CD4-positive, alpha-beta T cell treated with Interferon alpha-2 for 1 hour (primary cell): ENCODE measurements at places on chromosomes 1 and 21.

- peak; percentile 93 for DNase-seq
These were observed 767 bp upstream of the IRF2BP2 start for GRCh38 chr1:234610666-234611224.

- DNase-seq, result no peak
These were observed 11.6 kb downstream of the PLA2G2A start for GRCh38 chr1:19967808-19968207.

- DNase-seq, result peak; percentile 39
These were observed 26.1 kb downstream of the CACNA1S start for GRCh38 chr1:201085902-201086735.

DNA sequence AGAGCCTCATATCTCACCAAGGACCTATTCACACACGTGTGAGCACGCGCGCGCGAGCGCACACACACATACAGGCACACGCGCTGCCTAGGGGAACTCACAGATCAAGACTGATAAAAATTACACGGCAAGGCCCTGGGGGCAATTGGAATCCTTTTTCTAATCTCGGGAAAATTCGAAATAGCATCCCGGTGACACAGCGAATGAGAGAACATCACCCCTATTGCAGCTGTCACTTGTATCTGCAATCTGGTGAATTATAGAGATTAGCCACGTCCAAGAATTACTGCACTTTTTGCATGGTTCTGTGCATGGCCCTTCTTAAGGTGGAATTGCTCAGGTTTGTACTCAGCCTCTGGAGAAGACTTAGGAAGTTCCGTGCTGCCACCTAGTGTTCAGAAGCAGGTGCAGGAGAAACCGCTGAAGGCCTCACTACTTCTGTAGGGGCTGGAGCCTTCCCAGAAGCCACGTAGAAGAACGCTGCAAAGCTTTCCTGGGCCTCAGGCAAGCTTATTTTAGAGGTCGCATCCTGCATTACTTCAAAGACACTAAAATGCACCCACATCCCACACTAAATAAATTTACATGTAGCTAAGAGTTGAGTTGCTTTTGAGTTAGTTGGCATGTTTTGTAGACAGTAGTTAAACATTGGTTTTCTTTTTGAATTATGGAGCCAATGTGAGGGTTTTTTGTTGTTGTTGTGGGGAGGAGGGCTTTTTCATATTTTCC is 229.2 kb upstream of the CAMK1G start:
- peak; percentile 42 for DNase-seq

- no peak for DNase-seq
These were observed 234.1 kb downstream of the SDCCAG8 start for GRCh38 chr1:243489681-243490546.

DNA sequence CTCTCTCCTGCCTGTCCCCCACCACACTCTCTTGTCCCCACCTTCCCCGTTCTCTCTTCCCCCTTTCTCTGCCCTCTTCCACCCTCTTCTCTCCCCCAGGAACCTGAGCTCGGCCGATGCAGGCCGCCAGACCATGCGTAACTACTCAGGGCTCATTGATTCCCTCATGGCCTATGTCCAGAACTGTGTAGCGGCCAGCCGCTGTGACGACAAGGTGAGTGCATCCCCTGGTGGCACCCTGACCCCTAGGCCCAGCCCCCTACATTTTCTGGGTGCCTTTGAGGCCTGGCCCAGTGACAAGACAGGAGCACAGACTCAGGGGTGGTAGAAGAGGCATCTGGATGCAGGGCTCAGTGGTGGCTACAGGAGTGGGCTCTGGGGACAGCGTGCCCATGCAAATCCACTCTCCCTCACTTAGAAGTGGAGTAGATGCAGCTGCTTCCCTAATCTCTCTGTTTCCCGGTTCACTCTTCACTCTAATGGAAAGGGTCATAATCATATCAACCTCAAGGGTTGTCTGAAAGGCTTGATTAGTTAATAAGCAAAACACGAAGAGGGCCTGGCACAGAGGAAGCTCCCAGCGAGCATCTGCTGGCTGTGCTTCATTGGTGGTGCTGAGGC is 37.0 kb downstream of the PKP1 start:
- no peak for DNase-seq

DNA sequence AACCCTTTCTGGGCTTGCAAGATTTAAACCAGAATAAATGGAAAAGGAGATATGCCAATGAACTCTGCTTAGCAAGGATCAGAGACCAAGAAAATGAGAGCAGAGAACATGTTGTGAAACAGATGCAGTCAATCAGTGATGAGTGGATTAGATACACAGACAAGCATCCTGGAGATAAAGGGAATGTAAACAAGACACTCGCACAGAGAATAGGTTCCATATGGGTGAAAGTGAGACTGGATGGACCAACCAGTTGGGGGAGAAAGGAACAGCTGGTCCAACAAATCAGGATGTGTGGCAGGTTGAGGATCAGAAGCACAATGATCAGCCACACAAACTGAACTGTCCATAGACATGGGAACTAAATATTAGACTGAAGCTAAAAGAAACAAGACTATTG is 338.2 kb downstream of the ASTN1 start:
- no peak for DNase-seq

DNA sequence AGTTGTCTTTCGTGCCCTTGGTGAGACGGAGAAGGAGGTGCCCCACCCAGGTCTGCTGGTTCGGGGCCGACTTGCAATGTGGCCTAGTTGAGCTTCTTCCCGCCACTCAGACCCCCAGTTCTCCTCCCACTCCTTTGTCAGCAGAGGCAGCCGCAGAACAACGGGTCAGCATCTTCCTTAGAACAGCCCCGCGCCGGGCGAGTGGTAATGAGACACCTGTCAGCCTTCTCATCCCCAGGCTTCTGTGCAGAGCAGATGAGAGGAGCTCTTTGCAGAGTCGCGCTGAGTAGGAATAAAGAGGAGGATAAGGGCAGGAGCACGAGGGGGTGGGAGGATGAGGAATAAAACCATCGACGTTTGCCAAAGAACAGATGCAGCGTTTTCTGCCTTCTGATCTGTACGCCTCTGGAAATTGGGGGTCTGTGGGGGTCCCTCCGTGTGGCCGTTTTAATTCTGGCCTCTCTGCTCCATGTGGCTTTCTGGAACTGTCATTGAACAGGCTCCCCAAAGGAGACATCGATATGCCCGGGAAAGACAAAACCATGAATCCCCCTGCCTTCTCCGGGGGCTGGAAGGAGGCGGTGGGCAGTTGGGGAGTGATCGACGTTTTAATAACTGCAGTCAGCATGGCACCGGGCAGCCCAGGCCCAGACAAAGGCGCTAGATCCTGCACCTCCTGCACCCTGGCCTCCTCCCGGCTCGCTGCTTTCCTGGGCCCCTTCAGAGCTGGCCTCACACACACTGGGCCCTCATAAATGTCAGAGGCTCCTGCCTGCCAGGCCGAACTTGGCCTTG is 27.5 kb upstream of the IGSF21 start:
- no peak for DNase-seq

DNA sequence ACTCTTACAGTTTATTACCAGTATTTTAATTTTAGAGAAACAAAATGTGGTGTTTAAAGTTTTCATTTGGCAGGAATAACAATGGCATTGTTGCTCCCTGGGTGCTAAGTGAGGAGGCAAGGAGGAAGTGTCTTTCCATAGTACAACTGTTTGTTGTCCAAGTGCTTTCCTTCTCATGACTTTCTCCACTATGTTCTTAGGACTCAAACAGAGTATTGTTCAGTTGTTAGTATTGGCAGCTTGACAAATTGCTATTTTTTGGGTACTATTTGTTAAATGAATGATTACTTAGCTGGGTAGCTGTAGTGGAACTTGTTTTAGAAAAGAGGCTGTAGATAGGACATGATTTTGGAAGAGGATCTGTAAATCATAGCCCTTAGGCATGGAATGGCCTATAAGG is 7.5 kb downstream of the OTUD3 start:
- DNase-seq, result no peak

- no peak for DNase-seq
These were observed 165.5 kb downstream of the PLPPR4 start for GRCh38 chr1:99429754-99430153.

DNA sequence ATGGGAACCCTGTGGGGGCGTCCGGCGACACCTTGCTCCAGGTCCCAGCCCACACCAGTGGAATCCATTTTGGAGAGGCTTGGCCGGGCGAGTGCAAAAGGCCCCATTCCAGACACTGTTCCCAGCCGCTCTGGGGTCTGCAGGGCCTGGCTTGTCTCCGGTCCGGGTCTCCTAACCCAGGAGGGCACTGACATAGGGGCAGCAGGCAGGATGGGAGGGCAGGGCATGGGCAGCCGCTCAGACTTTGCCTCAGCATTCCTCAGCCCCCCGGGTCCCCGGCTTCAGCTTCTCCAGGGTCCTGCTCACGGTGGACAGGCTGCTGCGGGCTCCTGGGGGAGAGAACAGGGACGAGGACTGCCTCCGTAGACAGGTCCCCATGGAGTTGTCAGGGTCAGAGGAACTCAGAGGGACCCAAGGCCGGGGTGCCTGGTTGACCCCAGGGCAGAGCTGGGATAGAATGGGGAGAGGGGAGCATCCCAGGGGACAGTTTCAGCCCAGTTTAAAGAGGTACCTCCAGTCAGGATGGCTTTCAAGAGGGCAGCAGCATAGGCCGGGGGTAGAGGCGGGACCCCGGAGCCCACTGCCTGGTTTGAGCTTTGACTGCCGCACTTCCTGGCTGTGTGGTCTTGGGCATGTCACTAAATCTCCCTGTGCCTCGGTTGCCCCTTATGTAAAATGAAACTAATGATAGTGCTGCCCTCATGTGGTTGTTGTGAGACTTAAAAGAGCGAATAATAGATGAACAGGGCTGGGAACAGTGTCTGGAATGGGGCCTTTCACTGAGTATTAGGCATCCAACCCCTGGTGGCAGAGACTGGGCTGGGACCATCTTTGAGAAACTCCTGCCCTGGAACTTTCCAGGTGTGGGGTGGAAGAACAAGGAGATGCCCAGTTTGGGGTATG is 3.7 kb downstream of the KNCN start:
- no peak for DNase-seq

DNA sequence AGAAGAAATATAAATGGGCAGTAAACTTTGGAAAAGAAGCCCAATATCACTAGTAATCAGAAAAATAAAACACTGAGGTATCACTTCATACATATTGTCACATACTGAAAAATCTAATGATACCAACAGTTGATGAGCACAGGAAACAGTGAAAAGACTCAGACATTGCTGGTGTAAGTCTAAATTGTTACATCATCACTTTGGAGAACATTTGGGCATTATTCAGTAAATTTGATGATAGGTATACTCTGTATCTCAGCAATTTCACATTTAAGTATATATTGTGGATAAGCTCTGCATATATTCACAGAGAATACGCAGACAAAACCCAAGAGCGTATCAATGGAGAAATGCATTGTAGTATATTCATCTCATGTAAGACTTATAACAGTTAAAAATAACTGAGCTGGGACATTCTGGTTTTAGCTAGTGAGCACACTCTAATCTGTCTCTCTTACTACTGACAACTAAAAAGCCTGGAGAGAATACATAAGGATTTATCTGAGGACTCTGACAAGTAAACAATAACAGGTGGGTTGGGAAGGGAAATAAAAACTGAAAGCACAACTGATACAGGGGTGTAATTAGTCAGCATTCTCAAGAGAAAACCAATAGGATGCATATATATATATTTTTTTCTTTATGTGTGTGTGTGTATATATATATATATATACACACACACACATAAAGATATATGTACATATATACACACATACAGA is 212.7 kb upstream of the JUN start:
- no peak for DNase-seq

DNA sequence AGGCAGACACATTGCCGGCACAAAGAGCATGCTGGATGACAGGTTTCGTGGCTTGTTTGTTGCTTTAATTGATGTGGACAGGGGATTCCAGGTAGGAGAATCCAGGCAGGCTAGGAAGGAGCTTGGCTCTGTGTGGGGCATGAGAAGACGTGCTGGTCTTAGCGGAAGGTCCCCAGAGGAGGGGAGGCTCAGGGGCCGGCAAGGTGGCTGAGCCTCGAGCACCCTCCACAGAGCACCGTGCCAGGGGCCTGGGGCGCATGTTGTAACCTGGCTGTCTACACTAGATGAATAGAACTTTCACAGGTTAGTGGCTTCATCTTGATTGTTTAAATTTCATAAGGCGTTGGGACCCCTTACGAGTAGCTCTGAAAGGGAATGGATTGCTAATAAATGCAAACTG is 223.1 kb downstream of the CAMTA1 start:
- DNase-seq, result no peak

DNA sequence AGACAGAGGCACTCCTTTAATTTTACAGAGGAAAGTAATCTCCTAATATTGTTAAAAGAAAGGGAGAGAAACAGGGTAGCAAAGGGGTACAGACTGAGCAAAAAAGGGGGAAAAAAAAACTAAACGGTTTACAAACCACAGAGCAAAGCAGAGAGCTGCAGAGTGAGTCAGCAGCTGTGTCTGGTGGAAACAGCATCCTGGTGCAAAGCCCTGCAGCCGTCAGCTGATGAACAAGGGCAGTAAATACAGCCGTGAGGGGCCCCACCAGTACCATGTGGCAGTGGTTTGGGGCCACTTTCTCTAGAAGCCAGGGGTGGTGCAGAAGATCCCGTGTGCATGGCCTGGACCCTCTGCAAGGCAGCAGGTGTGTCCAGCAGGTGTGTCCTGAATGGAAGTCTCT is 111.3 kb downstream of the ERG start:
- DNase-seq, result no peak

DNA sequence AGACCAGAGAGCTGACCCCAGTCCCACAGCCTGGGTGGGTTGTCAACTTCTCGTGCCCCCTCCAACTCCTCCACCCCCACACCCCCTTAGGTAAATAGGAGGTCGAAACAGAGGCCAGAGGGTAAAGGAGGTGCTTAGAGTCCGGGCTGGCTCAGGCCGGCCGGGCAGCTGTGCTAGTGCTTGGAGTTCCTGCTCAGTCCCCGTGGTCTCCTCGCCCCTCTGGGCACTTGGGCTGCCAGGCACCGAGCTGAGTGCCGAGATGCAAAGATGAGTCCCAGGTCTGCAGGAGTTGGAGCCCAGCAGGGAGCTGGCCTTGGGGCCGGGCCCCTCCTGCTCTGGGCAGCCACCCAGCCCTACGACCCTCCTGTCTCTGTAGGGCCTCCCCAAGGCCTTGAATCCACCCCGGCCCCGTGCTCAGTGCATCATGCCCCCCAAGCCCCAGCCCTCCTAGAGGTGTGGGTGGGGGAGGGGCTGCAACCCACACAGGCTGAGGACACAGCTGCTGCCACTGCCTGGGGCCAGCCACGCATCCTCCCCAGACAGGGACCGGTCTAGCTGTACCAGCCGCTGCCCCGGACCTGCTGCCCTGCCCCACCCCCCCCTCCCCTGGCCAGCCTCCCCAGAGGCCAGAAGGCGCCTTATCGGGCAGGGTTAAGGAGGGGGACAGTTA is 1.9 kb downstream of the SMIM1 start:
- DNase-seq, result no peak
